ENCODE measurements at places on chromosomes 2 and 18.

GRCh38 chr2:229205704-229206103 lies 65.4 kb downstream of the PID1 start:
- DNase-seq = no peak

- DNase-seq = no peak
These were observed 18.4 kb downstream of the INPP4A start for GRCh38 chr2:98463081-98463481.

GRCh38 chr2:33342171-33342570 lies 134.3 kb upstream of the RASGRP3 start:
- no peak for DNase-seq

- DNase-seq = no peak
These were observed 175.4 kb downstream of the NRP2 start for GRCh38 chr2:205857520-205858237.

DNA sequence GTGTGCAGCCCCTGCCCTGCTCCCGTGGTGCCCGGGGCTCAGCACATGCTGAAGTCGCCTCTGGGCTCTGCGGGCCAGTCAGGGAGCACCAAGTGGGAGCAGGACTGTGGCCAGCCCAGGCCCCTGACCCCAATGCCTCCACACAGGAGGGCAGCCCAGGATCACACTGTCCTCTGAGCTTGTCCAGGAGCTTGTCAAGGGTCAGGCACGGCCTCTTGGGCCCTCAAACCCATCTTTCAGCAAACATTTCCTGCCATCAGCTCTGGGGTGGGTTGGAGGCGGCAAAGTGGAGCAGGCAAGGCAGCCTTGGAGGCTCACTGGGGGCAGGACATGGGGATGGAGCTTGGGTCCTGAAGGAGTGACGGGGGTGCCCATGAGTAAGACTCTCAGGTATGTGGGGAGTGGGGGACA lies 10.3 kb downstream of the SNED1 start:
- no peak for DNase-seq

DNA sequence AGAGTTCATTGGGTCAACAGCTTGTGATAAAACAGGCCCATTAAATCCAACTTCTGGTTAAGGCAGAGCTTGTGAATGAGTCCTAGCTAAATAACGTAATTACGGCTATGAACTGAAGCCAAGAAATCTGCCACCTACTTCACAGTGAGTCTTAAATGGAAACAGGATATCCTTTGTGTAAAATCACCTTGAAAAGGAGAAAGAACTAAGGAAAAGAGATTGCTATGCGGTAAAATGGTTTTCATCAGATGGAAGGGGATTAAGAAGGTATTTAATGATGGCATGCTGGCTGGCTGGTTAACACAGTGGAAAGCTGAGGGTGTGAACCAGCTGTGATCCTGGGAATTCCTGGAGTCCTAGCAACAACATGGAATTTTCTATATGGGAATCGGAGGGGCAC lies 156.6 kb downstream of the DOK6 start:
- DNase-seq = no peak

DNA sequence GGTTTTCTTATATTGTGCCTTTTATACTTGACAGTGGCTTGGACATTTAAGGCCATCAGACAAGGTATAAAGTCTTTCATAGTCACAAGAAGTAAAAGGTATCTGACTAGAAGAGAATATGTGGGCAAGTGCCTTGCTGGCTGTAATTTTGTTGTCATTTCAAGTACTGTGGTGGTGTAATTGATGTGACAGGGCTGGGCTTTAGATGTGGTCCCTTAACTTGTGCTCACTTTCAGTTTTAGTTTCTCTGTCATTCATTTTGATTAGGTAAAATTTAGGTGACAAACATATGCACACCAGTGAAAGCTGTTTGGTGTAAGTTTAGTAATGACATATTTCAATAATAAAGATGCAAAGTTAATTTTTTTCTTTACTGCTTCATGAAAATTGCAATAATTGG lies 31.2 kb upstream of the TBR1 start:
- DNase-seq = no peak

- no peak for DNase-seq
These were observed 22.7 kb downstream of the AOX1 start for GRCh38 chr2:200608341-200609027.

DNA sequence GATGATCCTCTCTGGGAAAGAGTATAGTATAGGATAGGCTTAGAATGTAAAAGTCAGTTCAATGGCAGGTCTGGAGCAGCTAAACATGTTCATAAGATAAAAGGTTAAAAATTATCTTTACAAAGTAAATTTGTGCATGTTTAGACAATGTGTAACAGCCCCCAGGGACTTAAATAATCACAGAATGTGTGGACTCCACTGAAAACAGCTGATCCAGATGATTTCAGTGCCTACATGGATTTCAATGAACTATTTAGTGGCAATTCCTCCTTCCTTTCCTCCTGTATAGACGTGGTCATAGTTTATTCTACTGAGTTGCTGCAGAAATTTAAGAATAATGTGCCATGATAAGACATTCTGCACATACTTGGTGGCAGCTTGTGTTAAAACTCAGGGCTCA lies 42.9 kb downstream of the ARHGEF33 start:
- DNase-seq = no peak

- DNase-seq = no peak
These were observed 245.1 kb downstream of the KCNS3 start for GRCh38 chr2:18123577-18123976.

Measured in stimulated activated CD4-positive, alpha-beta T cell treated with anti-CD3 and anti-CD28 coated beads, Interleukin-15, amount 100 ng/mL, for 1 hour (primary cell).